ENCODE measurements at places on chromosomes 7 and 10.

DNA sequence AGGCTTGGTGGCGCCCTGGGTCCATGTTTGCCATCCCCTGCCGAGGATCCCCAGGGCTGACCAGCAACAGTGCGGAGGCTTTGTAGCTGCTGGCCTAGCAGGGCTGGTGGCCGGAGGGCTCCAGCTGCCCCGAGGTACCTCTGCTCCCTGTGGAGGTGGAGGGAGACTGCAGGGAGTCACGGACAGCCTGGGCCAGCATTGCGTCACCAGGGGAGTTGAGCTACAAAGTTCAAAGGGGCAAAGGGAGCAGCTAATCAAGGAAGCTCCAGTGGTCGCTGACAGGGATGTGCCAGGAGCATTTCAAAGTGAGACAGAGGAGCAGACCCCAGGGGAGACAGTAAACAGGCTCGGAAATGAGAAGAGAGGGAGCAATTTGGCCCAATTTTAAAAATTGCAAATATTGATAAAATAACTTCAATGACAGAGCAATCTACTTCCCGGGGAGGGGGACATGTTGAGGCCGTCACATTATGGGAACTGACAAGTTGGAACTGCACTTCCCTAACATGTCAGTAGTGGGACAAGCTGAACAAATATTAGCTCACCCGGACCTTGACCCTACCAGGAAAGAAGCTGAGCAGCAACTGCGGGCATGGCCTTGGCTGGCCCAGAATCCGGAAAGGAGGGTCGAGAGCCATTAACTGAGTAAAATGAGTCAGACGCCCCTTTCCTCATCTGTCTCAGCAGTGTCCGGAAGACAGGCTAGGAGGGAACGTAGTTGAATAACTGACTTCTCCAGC, 39.4 kb downstream of the BTBD16 start:
- DNase-seq, result no peak

GRCh38 chr10:77844713-77845445, 81.7 kb downstream of the DLG5 start:
- no peak for DNase-seq

GRCh38 chr10:122894261-122894944, 15.0 kb upstream of the FAM24B start:
- no peak for DNase-seq

DNA sequence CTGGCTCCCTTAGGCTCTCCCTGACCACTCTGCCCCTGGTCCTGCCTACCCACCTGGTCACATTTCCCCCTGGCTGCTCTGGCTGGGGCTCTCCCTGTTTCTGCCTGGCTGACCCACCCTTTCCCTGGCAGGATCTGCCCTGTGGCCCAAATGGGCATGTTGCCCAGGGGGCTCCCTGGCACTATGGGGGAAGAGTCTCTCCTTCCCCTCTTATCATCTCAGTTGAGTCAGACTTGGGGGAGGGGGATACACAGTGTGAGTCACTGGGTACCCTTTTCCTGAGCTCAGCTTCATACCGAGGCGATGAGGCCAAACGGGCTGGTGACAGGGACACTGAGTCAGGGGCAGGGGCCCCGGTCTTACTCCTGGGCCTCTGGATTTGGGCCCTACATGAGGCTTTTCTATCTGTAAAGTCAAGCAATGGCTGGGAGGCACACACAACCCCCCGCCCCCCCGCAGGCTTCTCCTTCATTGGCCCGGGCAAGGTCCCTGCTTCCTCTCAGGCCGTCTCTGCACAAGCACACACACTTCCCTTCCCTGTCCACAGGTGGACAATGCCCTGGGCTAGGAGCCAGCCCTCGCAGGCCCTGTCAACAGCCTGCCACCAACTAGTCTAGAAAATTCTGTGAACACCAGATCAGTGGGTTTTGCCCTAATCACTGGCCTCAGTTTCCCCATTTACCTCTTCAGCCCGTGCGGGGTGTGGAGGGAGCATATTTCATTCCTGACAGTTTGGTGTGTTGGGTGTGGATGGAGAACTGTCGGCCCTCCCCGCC, 627 bp upstream of the FLNC start:
- DNase-seq, result no peak

- DNase-seq, result no peak
Observed at GRCh38 chr10:126392469-126392868, 4.2 kb upstream of the ADAM12 start.

- DNase-seq, result no peak
Observed at GRCh38 chr10:6956562-6956961, 376.5 kb upstream of the PRKCQ start.

- no peak for DNase-seq
Observed at GRCh38 chr7:2516194-2516555, 3.4 kb upstream of the LFNG start.

GRCh38 chr7:140635816-140636215, 4.8 kb downstream of the DENND2A start:
- no peak for DNase-seq

DNA sequence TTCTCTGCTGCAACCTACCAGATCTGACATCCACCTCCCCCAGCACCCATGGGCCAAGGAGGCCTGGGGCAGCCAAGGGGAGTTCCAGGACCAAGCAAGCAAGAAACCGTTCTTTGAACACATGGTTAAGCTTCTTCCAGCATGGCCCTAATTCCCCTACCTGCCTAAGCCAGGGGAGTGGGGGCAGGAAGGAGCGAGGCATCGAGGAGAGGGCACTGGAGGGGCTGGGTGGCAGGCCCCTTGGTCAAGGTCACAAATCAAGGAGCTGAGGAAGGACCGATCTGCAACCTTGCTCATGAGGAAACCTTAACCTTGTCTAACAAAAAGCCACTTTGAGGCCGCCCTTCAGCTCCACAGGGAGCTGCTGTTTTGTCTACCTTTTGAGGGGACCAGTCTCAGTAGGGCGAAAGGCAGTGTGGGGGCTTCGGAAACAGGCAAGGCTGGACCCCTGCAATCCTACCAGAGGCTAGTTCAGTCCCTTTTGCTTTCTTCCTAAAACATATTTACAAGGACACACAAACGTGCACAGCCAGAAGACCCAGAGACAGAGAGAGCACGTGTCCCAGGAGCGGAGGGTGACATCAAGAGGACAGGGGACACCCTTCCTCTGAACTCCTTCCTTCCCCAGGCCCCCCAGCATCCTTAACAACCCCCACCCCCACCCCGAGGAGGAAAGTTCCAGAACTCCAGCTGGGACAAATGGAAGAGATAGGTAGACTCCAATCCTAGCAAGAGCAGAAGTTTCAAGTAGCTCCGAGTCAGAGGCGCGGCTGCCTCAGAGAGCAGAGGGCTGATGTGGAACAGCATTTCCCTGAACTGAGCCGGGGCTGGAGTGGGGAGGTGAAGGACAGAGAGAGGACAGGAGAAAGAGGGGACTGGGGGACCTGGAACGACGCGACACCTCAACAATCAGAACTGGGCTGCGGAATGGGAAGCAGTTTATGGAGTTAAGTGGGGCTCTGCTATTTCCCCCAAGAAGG, 28.2 kb downstream of the SPOCK2 start:
- no peak for DNase-seq

DNA sequence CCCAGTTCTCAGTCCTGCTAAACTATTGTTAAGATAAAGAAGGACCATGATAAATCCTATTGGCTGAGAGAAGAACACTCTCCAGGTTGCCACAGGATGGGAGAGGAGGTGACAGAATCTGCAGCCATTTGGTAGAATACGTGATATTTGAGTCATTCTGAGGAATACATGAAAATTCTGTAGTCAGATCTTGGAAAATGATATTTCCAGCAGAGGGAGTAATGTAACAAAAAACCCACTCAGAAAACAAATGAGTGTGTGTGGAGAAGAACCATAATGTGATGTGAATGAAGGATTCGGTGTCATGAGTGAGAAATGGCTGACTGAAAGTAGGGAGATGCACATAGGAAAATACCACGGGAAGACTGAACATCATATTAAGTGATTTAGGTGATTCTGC, 128.5 kb upstream of the PFKP start:
- no peak for DNase-seq

GRCh38 chr7:156464339-156464738, 176.2 kb upstream of the RNF32 start:
- DNase-seq, result no peak

DNA sequence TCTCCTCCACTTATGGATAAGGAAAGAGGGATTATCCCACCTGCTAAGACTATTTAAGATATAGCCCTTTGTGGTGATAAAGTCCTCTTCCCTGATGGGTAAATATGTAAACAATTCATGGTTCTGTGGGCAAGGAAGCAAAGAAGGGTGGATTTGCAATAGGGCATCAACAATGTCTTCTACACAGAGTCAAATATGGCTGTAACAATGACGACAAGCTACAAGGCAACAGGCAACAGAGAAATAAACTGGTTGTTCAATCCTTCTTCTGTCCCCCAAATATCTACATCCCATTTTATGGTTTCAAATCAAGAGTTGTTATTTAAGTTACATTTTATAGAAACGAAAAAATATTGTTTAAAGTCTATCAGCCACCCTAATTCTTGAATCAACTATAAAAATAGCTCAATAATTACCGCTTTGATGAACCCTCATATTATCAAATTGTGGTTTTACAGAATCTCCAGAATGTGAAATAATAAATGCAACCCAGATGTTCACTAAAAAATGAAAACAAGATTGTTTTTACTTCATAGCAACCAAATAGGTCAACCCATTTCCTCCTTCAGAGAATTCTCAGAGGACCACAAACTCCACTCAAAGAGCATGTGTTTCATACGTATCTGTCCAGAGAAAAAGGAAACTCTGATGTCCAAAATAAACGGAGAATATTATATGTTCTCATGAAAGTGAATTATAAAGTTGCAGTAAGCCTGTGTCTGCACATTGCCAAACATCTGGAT, 13.8 kb downstream of the CYTH3 start:
- DNase-seq, result no peak

DNA sequence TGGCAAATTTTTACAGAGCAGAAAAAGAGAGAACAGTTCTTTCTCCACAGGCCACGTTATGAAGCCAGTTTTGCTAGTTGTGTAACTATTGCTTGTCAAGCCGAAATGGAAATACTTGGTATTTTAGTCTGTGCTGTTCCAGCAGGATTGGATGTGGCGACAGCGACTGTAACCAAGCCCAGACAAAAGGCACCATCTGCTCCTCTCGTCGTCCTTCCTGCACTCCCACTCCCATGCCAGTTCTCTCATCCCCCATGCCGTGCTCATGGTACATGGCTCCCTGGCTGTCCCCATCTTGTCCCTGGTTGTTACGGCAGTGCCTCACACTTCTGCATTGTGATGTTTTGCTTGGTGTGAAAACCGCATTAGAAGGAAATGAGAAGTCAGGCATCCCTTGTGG, 185.7 kb upstream of the FZD8 start:
- no peak for DNase-seq

DNA sequence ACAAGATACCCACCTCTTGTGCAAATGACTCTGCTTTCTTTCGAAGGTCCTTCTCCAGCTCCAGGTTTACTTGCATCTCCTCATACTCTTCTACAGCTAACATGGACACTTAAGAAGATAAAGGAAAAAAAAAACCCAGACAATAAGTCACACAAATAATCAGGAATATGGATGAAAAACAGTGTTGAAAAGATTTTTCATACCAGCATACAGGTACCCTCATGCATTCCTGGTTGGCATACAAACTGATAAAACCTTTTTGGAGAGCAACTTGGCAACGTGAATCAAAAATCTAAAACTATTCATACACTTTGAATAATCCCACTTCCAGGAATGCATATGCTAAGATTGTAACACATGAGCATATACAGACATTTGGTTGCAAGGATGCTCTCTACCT, 60.1 kb downstream of the SHTN1 start:
- DNase-seq, result no peak

- DNase-seq, result no peak
Observed at GRCh38 chr10:77622889-77623291, 14.7 kb downstream of the KCNMA1 start.

DNA sequence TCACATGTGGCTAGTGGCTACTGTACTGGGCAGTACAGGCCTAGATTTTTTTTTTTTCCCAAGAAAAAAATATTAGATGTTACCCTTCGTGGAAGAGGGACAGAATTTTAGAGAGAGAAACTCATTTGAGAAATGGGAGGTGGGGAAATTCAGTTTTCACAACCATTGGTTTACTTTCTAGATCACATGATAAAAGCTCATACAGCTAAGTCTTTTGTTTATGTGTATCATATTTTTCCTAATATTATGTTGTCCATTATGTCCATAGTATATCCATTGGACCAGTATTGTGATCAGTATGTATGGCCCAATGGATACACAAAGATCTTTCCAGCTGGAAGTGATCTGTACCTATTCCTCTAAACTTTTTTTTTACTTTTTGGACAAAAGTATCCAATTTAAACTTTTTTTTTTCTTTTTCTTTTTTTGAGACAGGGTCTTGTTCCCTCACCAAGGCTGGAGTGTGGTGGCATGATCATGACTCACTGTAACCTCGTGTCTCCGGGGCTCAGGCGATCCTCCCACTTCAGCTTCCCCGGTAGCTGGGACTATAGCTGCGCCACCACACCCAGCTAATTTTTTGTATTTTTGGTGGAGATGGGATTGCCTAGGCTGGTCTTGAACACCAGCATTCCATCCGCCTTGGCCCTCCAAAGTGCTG, 4.1 kb downstream of the CALU start:
- DNase-seq, result no peak

DNA sequence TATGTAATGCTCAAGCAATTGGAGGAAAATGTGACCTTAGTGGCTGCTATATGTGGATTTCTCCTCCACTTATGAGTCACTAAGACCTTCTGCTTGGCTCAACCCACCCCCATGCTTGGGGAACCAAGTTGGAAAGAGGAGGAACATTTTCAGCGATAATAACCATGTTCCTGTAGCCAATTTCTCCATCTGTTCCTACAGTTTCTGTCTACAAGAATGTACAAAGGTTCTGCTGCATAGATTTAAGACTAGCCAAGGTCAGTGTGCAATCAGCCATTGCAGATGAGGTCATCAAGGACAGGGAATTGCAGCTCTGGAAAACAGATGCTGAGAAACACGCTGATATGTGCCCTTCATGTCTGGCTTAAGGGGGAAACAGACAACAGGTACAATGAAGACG, 5.6 kb upstream of the NRCAM start:
- no peak for DNase-seq

DNA sequence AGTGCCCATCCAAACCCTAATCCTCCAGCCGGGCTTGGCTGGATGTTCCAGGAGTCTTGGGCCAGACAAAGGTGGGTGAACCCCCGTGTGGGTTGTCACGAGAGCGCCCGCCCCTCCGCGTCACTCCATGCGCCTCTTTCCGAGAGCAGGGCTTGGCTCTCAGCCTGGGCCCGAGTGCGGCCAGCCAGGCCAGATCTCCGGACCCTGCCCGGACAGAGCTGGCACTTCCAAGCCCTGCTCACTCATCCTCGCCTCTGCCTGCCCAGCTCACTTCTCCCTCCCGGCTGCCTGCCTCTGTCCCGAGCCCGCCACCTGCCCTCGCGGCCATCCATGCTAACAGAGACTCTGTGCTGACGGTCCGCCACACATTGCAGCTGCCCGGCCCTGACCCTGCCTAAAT, 34.6 kb downstream of the AGAP3 start:
- DNase-seq, result no peak

All from activated T-cell treated with anti-CD3 and anti-CD28 coated beads, Interleukin-2, amount 50 U/mL, for 1 hour (primary cell).